Karpas-422 (cell line): ENCODE measurements at places on chromosomes 11 and 22. TPM values are rescaled to one million over a fixed set of nuclear protein-coding genes. Genes with fewer than 3 reads are reported as not detected.

DNA sequence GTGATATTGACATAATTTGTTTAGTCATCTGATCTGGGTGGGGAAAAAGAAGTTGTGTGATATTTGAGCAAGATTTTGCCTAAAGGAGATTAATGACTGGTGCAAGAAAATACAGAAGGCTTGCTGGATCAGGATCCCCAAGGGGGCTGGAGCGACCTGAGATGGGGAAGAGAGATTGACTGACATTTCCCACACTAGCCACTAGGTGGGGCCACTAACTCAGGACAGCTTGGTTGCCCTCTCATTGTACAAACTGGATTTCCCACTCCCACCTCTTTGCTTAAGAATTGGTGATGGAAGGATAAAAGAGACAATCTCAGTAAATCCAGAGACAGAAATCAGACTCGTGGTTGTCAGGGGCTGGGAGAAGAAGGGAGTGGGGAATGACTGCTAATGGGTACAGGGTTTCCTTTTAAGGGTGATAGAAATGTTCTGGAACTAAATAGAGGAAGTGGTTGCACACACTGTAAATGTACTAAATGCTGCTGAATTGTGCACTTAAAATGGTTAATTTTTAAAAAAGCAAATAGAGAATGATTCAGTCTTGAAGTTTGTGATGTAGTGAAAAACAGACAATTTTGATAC is 50.7 kb downstream of the CTTN start:
- DNase-seq, result peak; percentile 51

DNA sequence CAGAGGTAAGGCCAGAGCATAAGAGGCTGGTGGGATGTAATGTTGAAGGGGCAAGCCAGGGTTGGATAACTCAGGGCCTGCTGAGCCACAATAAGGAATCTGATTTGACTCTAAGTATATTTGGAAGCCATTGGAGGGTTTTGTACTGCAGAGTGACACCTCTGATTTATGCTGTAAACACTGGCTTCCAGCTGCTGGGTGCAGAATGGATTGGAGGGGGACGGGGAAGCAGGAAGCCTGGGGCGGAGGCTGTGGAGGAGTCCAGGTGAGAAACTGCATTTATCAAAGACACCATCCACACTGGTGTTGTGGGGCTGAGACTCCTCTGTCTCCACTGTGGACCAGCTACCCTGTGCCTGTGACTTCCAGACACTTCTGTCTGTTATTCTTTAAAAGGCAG is 26.8 kb downstream of the MIAT start:
- DNase-seq, result no peak

- DNase-seq, result no peak
These were observed 18.3 kb upstream of the RAC2 start for GRCh38 chr22:37262346-37262745.

DNA sequence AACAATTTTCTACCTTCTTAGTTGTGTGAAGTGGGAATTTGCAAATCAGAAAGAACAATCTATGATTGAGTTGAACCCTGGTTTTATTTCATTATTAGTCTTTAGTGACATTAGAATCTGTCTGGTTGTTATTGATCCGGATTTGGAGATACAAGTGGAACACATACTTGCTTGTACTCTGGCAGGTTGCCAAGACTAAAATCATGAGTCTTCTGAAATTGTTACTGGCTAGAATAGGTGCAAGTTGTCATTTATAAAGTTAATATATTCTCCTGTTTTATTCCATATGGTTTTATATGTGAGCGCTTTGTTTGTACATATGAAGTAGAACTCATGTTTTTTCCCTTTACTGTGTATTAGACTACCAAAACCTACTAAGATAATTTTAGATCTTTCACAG is 23.0 kb downstream of the CCDC15 start:
- no peak for DNase-seq

- DNase-seq, result peak; percentile 87
These were observed at the start of gene ATF4 for GRCh38 chr22:39520226-39521105. ATF4 (plus strand) TSS chr22:39520562; CDS start chr22:39521446, 884 bp downstream.

GRCh38 chr11:133383689-133384088 is 148.6 kb downstream of the OPCML start:
- DNase-seq, result no peak

DNA sequence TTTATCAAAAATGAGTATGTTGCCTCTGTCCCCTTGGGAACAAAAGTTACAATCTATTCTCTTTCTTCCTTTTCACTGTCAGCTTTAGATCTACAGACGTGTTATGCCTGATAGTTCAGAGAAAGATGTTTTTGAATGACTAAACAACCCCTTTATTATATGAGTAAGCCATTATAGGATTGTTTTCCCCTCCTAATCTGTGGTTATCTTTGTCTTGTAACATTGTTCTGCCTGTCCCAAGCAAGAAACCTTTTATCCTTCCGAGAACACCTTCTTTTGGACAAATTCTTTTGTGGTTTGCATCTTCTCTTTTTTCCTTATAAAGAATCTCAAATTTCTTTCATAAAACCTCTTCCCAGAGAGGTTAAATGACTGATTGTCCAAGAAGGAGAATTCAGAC is 208.4 kb downstream of the DDX10 start:
- DNase-seq, result no peak

- DNase-seq, result no peak
These were observed 7.8 kb downstream of the TESMIN start for GRCh38 chr11:68743539-68743938.

GRCh38 chr11:10351435-10351764 is 46.5 kb downstream of the ADM start:
- DNase-seq, result no peak

GRCh38 chr11:27514076-27514475 is 7.5 kb upstream of the LIN7C start:
- no peak for DNase-seq

DNA sequence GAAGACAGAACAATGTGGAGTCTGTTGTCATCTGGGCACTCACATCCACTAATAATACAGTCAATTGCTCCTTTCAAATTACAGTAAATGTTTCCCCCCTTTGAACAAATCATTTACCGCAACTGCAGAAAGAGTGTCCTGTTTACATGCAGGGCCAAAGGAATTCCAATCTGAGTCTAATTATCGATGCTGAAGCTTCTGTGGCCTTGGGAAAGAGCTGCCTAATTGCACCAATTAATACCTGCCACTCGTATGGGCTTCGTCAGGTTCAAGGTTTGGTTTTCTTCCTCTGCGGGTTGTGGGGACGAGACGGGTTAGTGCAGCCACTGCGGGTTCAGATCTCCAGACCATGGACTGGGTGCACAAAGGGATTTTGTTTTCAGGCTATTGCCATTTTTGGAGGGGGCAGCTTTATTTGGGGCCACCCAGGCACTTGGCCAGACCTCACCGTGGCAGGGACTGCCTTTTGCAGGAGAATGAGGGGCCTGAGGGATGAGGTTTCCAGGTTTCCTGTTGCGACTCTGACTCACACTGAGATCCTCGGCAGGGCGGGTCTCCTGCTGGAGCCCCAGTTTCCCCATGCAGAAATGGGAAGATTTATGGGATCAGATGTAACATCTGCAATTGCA is 147.6 kb downstream of the MIAT start:
- DNase-seq, result no peak

DNA sequence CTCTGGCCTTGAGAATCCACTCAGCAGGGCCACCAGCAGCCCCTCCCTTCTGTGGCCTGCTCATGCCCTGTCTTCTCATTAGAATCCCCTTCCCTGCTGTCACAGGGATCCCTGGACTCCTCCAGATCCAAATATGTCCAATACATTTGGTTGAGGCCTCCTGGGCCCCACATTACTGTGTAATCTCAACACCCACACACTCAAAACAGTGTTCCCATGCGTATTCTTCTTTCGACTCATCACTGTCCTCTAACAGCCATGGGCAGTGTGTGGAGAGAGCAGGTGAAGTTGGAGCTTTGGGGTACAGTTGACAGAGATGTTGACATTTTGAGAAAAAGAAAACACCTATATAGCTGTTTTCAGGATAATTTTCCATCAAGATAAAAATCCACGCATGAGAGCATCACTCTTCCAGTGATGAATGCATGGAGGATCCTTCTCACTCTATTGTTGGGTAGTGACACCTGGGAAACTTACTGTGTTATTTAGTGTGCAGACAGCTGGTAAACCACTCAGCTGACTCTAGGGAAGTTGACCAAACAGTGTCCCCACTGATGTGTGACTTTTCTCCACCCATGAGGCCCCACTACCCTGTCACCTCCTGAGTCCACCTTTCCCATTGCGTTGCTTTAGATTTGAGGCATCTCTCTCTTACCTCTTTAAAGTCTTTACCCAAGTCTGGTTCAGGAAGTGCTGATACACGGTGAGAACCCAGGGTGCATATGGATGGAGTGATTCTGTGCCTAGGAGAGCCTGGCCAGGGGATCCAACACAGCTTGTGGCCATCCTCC is 28.7 kb upstream of the VPREB1 start:
- DNase-seq, result no peak

DNA sequence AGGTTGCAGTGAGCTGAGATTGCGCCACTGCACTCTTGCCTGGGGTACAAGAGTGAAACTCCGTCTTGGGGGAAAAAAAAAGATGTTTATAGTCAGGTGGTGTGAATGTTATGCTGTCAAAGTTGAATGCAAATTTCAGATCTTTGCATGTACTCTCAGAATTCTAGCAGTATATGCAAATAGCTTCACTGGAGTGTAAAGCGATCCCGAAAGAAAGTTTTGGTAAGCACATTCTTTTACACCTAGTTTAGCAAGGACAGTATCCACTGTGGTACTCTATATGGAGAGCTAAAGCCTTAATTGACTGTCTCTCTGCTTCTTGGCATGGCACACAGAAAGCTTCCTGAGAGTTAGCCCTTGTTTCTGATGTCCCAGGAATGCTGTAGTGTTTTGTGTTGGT is 4.0 kb downstream of the JAM3 start:
- DNase-seq, result no peak

GRCh38 chr11:111851636-111852035 is 19.7 kb downstream of the ALG9 start:
- DNase-seq, result no peak

GNAZ gene
- total RNA-seq, result 33.0 and 33.8 TPM in 2 replicates

SCGB1D2 gene
- not detected in 2 replicates for total RNA-seq
